ENCODE measurements at places on chromosomes 13 and 19.

- DNase-seq: no peak
These were observed 12.8 kb downstream of the ELF1 start for GRCh38 chr13:41006306-41006705.

GRCh38 chr13:91303031-91303430 lies 44.5 kb upstream of the MIR17HG start:
- DNase-seq: no peak

- DNase-seq: no peak
These were observed 8.7 kb downstream of the PRR12 start for GRCh38 chr19:49599378-49600295.

DNA sequence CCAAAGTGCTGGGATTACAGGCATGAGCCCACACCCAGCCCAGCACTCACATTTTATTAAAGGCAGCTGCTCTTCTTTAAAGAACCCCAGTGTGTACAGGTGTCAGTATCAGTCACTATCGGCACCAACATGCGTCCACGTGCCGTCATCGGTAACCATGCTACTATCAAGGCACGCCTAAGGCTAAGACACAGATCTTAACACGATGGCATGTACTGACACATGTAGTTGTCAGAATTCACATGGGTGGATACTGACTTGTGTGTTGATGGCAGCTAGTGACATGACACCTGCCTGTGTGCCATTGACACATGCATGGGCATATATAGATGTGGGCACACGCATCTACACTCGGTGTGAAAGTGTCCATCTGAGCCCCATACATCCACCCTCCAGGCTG lies 12.2 kb upstream of the HIF3A start:
- DNase-seq: no peak

DNA sequence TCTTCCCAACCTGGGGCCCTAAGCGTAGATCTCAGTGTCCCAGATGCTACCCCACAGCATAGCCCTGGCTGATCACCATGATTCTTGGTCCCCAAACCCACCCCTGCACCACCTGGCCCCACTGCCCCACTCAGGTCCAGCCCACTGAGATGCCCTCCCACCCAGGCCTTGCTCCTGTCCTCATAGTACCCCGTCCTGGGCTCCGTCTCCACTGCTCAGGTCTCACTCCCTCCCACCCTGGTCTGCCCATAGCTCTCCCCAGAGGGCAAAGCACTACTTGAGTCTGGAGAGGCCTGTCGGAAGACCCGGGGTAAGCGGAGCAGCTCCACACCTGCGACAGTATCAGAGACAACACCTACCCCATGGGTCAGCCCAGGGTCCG lies 35.8 kb upstream of the ISYNA1 start:
- DNase-seq: no peak

DNA sequence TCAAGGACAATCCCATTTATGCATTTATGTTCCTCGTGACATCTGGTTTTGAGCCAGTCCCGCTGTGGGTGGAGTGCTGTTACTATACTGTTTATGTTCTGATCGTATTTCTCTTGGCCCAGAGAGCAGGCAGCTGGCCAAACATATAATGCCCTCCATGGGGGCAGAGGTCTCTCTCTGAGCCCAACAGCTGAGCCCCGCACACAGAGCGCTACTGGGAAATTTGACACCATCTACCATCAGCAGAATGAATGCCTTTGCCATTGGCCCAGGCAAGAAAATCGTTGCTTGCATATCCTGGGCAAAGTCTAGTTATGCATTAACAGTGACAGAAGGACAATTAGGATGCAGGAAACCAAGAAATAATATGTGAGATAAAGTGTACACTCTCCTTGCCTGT lies 126.8 kb upstream of the CACNA1A start:
- peak; percentile 100 for DNase-seq

- DNase-seq: no peak
These were observed 9.0 kb upstream of the CIRBP start for GRCh38 chr19:1259876-1260748.

GRCh38 chr13:78657699-78658629 lies 991 bp downstream of the OBI1 start:
- DNase-seq: no peak

- no peak for DNase-seq
These were observed 2.8 kb upstream of the WBP4 start for GRCh38 chr13:41058295-41059070.

- peak; percentile 95 for DNase-seq
These were observed at the start of gene NDUFA11 for GRCh38 chr19:5903624-5904351. Gene NDUFA11, minus strand, starts transcription at chr19:5903790. Its CDS starts 82 bp downstream, at chr19:5903708.

DNA sequence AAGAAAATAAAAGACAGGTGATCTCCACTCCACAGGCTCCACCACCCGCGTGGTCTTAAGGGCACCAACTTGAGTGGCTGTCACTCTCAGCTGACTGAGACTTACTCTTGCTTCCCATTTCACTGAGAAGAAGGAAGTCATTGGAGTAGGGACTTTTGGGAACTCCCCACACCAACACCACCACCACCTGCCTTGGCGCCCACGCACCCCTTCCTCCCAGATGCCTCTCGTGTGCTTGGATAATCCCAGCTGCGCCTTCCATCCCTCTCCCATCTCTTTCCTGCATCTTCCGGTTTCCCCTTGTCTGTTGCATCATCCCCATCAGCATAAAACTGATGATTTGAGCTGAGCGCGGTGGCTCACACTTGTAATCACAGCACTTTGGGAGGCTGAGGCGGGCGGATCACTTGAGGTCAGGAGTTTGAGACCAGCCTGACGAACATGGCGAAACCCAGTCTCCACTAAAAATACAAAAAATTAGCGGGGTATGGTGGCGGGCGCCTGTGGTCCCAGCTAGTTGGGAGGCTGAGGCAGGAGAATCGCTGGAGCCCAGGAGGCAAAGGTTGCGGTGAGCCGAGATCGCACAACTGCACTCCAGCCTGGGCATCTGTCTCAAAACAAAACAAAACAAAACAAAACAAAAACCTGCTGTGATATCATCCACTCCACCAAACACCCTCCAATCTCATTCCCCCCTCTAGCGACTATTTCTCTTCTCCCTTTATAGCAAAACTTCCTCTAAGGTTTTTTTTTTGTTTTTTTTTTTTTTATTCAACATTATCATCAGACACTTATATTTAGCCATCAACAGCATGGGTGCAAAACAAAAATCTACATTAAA lies 25.5 kb downstream of the AP2S1 start:
- DNase-seq: no peak

DNA sequence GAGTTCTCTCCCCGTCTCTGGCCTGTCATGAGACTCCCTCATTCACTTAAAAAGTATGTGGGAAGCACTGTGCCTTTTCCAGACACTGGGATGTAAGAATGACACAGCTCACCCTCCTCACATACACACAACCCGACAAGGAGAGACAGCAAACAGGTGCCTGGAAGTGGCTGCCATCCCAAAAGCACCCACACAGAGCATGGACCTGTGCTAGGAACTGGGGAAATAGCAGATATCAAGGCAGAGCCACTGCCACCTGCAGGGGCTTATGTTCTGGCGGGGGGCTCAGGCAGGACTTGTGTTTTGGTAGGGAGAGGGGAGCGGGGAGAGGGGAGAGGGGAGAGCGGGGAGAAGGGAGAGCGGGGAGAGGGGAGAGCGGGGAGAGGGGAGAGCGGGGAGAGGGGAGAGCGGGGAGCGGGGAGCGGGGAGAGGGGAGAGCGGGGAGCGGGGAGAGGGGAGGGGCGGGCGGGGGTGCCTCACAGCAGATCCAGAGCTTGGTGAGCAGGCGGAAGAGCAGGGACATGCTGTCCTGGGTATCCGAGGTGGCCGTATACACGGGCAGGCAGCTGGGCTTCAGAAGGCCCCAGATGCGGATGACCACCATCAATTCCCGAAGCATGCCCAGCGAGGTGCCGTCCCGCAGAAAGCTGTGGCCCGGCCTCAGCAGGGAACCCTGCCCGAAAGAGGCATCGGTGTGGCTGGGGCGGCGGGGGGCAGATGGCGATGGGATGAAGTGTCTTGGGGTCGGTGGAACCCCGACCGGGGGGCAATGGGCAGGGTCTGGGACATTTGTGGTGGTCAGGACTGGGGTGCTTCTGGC lies 12.2 kb downstream of the CFD start:
- DNase-seq: no peak

DNA sequence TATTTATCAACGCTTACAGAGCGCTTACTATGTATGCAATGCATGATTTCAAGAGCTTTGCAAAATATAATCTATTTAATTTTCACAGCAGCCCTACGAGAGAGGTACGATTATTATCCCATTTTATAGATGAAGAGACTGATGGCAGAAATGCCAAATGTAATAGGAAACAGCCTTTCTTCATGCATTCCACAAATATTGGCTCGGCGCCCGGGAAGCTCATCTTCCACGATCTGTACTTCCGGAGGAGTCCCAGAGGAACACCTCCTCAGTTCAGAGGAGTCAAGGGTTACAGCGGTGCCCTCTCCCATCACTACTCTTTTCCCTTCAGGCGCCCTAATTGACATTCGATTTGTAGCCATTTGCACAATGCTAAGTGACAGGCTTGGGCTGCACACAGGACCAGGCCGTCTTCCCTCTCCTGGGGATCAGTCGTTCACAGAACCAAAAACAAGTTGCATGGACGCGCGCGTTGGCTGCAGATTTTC lies 1.1 kb upstream of the ARHGAP35 start:
- peak; percentile 79 for DNase-seq

DNA sequence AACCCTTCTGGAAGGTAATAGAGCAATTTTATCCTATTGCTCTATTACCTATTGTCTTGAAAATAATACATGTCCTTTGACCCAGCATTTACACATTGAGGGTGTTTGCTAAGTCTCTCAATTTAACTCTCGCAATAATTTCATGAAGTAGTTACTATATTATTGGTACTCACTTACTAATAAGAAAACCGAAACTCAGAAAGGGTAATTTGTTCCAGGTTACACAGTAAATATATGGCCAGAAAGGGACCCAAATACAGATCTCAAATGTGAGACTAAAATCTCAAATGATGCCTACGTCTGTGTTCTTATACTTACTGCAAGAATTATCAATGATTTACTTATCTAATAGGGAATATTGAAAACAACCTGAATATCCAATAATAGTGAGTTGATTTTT lies 29.7 kb upstream of the FAM216B start:
- DNase-seq: no peak

GRCh38 chr19:8826371-8826770 lies 5.7 kb downstream of the ZNF558 start:
- DNase-seq: no peak

- no peak for DNase-seq
These were observed 1.7 kb upstream of the MTMR6 start for GRCh38 chr13:25288966-25289365.

DNA sequence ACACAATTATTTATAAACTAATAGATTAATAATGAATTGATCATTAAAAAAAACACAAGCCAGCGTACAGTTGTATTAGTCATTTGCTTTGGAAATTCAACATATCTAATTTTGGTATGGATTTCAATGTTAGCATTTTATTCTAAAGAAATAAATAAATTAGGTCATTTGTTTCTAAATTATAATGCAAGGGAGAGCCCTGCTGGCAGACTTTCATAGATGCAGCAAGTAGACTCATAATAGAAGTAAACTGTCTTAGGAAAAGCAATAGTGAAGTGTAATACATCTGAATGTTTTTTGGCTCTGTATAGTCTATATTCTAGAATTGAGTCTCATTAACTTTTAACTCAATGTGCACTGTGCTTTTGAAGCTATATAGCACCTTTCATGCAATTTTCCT lies 982.4 kb upstream of the MIR17HG start:
- DNase-seq: no peak

- DNase-seq: no peak
These were observed 36.0 kb upstream of the PABPC3 start for GRCh38 chr13:25059958-25060357.

- no peak for DNase-seq
These were observed at the start of gene OXGR1 for GRCh38 chr13:96994017-96994857. Gene OXGR1, minus strand, starts transcription at chr13:96994476. Its CDS starts 6,717 bp downstream, at chr13:96987759.

DNA sequence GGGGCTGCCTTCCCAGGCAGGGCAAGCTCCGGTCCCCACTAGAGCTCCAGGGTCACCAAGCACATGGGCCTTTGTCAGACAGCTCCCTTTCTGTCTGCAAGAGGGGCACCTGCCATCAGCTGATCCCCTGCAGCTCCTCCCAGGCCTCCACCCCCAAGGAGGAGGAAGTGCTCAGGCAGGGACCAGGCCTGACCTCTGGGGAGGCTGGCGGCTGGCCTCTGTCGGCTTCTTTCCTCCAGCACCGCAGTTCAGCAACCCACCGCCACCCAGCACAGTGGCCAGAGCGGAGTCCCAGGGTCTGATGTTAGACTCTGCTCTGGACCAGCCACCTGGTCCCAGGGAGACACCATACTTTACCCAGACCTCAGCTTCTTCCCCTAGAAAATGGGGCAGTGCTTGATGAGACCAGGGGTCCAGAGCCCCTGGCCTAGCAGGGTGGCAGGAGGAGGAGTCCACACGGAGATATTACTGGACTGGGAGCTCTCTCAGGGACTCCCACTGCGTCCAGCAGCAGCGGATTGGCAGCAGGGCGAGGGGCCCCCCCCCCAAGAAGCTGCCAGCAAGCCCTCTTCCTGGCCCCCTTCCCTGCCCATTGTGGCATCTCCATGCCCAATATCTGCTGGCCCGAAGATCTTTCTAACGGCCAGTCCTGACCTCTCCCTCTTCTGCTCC lies 24.1 kb downstream of the NKPD1 start:
- DNase-seq: peak; percentile 29

DNA sequence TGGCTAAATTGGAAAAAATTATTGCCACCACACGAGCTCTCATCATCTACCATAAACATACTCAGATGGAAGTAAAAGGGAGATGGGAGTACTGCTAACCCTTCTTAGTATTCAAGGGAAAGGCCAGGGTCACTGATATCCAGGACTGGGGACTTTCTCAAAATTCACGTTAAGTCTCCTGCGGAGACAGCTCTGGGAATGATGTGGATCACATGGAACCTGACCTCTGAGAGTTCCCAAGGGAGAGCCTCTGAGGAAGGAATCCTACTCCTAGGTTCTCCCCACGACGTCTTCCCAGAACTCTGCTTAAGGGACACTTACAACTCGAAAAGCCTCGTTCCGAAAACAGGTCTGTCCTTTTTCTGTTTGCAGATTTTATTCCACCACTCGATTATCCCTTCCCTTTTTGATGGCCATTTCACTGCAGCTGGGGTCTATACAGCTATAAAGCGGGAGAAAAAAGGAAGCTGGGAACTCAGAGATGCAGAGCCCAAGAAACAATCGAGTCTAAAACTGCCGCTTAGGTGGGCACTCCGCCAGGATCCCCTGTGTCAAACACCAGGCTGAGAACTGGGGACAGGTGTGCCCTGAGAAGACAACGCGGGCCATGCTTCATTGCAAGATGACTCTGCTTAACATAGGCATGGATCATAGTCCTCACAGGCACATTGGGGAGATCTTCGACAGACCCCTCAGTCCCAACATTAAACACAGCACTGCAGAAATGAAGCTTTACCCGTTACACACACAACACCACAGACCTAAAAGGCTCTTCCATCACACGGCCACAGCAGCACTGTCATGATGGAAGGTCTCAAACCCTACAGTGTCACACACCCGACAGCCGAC lies 823 bp upstream of the ZNF567 start:
- DNase-seq: no peak

GRCh38 chr13:23652909-23653726 lies 82.9 kb downstream of the TNFRSF19 start:
- no peak for DNase-seq
